Ovary (tissue), 10 donors: ENCODE measurements at places on chromosomes 5 and 9. TPM values are rescaled to one million over a fixed set of nuclear protein-coding genes. Genes with fewer than 3 reads are reported as not detected.

The ANKRD18A gene
- 1.3 TPM for total RNA-seq

The RNF224 gene
- not detected for total RNA-seq

- DNase-seq, result no peak
Observed at GRCh38 chr9:99147177-99147576, 42.3 kb downstream of the TGFBR1 start.

DNA sequence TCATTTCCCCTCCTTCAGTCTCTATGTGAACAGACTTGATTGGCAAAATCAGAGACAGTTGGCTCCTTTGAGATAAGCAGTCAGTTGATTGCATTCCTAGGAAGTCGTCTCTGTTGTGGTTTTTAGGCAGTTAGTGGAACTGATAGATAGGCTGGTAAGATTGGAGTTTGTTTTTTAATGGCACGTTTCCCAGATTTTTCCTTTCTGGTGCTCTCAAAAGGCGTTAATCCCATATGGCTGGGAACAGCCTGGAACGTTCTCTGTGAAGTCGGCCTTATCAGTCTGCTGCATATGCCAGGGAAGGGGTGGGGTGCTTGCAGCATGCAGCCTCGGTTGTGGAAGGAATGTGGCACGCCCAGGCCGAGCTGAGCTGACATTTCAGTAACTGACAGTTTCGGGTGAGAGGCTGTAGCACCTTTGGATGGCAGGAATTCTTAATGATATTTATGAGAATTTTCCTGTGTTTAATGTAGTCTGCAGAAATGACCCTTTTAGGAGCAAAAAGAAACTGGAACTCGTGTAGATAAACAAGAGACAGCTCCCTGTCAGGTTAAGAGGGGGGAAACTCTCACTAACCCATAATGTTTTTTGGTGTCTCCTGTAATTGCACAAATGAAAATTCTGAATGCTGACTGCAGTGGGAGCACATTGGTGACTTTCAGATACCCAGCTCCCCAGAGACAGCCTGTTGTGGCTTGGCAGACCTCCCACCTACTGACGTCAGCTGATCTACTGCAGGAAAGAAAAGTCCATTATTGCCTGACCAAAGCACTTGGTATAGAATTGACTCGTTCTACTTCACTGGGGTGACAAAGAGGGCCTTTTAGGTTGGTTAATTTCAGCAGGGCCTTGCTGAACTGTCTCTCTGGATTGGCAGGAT lies 6.3 kb downstream of the SPTAN1 start:
- peak; percentile 73 for DNase-seq

GRCh38 chr5:142829801-142830220 lies 59.6 kb downstream of the ARHGAP26 start:
- no peak for DNase-seq
